ENCODE measurements at places on chromosomes 13 and 19. TPM values are rescaled to one million over a fixed set of nuclear protein-coding genes. Genes with fewer than 3 reads are reported as not detected.

DNA sequence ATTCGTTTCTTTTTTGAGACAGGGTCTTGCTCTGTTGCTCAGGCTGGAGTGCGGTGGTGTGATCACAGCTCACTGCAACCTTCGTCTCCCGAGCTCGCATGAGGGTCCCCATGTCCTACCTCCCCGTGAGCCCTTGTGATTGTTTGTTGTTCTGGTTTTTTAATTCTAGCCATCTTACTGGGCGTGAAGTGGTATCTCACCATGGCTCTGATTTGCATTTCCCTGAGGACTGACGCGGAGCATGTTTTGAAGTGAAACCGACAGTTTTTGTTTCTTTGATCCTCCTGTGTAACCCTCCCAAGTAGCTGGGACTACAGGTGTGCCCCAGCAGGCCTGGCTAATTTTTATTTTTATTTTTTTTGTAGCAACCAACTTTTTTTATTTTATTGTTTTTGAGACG, 21.7 kb downstream of the GNG7 start:
- H3K27ac ChIP-seq = no peak overlapping the region
- H3K4me1 ChIP-seq = 0 out of 2 replicates have a peak, but pooled peaks cover under 1% of the 10 kb centered on the region
- no peaks in the 10 kb centered on the region for H3K36me3 ChIP-seq
- no peak for DNase-seq

DNA sequence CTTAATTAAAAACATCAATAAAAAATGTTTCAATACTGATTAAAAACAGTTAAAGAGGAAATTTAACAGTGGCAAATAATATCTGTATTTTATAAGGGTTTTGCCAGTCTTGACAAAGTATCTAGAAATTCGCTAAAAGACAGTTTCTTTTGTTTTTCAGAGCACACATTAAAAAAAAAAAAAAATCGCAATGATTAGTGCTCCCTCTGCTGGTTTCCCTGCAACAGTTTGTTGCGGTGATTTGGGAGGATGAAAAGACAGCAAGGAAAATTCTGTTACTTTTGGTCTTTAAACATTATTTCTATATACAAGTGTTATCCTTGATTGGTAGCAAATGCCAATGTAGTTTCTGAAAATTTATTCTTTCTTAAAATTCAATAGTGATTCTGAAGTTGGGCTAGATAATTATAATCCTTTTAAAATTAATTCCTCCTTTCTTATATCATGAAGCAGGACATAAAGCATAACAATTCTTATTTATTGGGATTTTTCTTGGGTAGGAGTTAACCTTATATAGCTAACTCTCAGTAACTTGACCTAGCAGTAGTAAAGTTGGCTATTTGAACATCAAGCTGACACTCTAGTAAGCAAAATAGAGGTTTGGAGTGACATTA, 23.1 kb upstream of the SPRY2 start:
- H3K27ac ChIP-seq = no peak overlapping the region
- peak; percentile 67 for DNase-seq
- peaks cover 23% of the 10 kb centered on the region for H3K4me1 ChIP-seq
- no peaks in the 10 kb centered on the region for H3K36me3 ChIP-seq

DNA sequence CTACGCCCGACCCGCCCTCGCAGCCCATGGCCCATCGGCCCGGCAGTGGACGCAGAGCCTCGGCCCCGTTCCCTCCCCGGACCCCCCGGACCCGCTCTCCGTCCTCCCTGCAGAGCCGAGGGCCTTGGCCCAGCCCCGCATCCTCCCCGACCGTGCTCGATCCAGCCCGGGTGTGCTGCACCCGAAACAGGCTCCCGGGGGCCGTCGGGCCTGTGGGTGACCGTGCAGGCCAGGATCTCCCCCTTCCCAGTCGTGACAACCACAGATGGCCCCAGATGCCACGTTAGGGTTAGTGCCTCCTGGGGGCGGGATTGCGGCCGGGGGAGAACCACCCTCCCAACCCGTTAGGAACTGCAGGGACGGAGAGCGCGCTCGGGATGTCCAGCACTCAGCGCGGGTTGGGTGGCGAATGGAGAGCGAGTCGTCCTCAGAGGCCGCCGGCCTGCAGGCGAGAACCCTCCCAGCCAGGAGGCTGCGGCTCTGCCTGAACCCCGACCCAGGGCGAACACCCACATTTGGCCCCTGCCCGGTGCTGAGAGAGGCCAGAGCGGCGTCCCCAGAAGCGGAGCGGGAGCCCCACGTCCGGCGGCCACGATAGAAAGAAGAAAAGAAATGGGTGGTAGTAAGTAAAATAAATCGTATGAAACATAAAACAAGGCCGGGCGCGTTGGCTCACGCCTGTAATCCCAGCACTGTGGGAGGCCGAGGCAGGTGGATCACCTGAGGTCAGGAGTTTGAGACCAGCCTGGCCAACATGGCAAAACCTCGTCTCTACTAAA, 6.7 kb upstream of the MADCAM1 start:
- peak; percentile 72 for DNase-seq
- H3K27me3 ChIP-seq = peaks cover 6% of the 10 kb centered on the region
- peak overlapping the region; percentile 86 for H3K4me3 ChIP-seq

Gene PDX1
- total RNA-seq = not detected

DNA sequence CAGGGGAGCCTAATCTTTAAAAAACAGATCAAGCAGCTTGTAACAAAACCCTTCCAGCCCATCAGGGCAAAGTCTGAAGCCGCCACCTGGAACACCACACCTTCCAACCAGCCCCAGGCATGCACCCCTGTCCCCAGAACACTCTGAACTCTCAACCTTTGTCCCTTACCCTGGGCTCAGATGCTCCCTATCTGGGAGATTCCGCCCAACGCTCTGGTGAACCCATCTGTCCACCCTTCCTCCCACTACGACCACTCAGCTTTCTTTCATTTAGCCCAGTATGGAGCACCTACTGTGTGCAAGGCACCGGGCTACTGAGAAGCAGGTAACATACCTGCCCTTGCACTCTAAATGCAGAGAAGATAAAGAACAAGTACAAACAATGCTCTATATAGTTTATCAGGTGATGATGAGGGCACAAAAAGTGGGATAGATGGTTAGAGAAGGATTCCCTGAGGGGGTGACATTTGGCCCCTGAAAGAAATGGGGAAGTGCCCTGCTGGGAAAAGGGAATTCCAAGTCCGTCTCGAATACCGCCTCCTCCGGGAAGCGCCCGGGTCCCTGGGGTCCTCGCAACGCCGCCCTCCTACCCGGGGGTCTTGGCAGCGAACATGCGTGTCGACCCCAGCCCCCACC, 629 bp downstream of the PEPD start:
- H3K4me1 ChIP-seq = 0 out of 2 replicates have a peak, but pooled peaks cover 18% of the 10 kb centered on the region
- H3K4me3 ChIP-seq = peak overlapping the region; percentile 90
- H3K27me3 ChIP-seq = no peaks in the 10 kb centered on the region
- no peak overlapping the region for H3K27ac ChIP-seq
- no peaks in the 10 kb centered on the region for H3K36me3 ChIP-seq
- DNase-seq = peak; percentile 19

DNA sequence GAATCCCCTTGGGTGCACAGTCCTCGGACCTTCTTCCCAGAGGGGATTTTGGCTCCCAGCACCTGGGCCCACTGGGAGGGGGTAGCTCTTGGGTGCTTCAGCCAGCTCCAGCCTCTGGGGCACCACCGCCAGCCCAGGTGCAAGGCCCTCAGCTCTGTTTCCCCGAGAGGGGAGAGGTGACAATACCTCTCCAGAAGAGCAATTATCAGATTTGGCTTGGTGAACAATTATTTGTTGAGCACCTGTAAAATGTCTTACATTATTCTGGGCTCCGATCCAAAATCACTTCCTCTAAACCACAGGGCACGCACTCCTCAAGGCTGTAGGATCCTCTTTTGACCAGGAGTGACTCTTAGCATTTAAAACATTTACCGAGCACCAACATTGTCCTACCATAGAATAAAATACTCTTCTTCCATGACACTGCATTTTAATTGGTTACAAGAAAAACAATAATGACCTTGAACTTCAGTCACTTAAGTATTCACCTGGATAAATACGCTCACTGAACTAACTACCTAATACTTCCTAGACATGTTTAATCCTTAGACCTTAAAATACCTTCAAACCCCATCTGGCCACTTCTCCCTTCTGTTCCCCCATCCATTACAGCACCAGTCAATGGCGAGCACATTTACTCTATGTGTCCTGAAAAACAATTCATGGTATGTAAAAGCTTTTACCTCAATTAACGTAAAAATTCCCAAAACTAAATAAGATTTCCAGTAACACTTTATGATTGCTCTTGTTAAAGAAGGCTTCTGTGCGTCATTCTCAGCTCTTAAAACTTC, 54.8 kb downstream of the ABCC4 start:
- no peak overlapping the region for H3K4me3 ChIP-seq
- H3K27ac ChIP-seq = no peak overlapping the region
- H3K4me1 ChIP-seq = no peaks in the 10 kb centered on the region
- H3K36me3 ChIP-seq = no peaks in the 10 kb centered on the region
- H3K27me3 ChIP-seq = no peaks in the 10 kb centered on the region

GRCh38 chr13:41649659-41650058, 192.3 kb downstream of the RGCC start:
- peak; percentile 64 for DNase-seq
- H3K27ac ChIP-seq = no peak overlapping the region
- H3K4me1 ChIP-seq = peaks cover 10% of the 10 kb centered on the region
- H3K27me3 ChIP-seq = no peaks in the 10 kb centered on the region

Gene KBTBD6
- 12.5 TPM for total RNA-seq

Gene ZNF524
- total RNA-seq = 16.5 TPM

DNA sequence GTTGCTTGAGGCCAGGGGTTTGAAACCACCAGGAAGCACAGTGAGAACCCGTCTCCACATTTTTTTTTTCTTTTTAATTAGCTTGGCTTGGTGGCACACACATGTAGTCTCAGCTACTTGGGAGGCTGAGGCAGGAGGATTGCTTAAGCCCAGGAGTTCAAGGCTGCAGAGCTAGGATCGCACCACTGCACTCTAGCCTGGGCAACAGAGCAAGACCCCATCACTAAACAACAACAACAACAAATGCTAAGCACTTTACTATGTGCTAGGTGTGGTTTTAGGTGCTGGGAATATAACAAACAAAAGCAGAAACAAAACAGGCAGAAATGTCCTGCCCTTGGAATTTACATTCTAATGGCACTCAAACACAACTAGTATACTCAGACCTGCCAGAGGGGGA, 51.3 kb downstream of the RYR1 start:
- H3K4me3 ChIP-seq = no peak overlapping the region
- no peak for DNase-seq
- no peaks in the 10 kb centered on the region for H3K27me3 ChIP-seq
- H3K27ac ChIP-seq = no peak overlapping the region
- H3K4me1 ChIP-seq = no peaks in the 10 kb centered on the region
- peaks cover 17% of the 10 kb centered on the region for H3K36me3 ChIP-seq

Gene ZSCAN18
- 63.9 TPM for total RNA-seq

Gene FRY
- total RNA-seq = 4.1 TPM

- H3K27ac ChIP-seq = no peak overlapping the region
- peaks cover 30% of the 10 kb centered on the region for H3K4me1 ChIP-seq
- H3K36me3 ChIP-seq = no peaks in the 10 kb centered on the region
- peaks cover 76% of the 10 kb centered on the region for H3K27me3 ChIP-seq
- DNase-seq = peak; percentile 36
These were observed 142.5 kb upstream of the ZNF536 start for GRCh38 chr19:30229525-30230174.

DNA sequence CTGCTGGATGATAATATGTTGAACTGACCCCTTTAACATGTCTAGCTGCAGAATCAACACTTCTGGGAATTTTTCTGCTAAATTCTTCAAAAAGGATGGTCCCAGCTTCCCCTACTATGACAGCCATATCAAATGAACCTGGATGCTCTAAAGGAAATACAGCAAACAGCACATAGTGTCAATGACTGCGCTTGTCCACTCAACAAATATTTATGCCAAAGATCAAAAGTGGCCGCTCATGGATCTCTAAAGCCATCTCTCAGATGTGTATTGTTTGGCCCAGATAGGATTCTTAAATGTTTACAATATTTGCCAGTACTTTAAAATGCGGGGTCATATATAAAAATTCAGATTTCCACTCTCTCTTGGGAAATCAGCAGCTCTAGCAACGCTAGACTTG, 3.3 kb downstream of the TBC1D4 start:
- H3K4me3 ChIP-seq = no peak overlapping the region
- H3K27me3 ChIP-seq = peaks cover 14% of the 10 kb centered on the region
- no peak overlapping the region for H3K27ac ChIP-seq
- no peak for DNase-seq

Gene CD70
- 7.3 TPM for total RNA-seq

DNA sequence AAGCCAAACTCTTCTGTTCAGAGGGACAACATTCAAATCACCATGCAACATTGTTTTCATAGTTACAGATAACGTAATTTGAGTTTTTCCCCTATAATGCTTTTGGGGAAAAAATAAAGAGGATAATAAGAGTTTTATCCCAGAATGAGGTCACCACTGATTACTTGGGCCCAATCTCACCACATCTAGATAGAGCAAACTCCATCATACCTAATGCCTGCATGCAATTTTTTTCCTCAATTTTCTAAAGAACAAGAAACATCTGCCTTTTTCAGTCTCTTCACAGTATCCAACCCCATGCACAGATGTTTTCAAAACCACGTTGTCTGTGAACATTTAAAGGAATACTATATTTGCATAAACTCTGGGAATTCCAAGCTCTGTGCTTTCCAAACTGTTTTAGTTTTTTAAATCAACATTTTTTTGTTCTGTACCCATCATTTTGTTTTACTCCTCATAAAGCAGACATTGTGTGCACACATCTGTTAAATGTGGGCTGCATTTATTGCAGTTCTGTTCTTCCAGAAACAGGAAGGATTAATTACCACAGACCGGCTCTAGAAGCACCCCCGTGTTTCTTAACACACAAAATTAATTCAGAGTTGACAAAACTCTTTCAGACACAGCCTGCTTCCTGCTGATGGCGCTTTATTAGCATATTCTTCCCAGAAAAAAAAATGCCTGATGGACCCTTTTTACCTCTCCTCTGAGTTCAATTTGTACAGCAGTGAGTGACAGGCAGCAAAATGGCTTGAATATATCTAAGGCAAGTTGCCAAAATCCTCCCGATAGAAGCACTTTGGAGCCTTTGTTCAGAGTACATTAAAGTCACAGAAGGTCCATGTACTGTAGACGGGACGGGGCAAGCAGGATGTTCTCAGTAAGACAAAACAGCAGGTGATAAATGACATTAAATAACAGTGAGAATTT, 1171.9 kb downstream of the EFNB2 start:
- no peak for DNase-seq
- no peak overlapping the region for H3K4me3 ChIP-seq
- H3K27ac ChIP-seq = no peak overlapping the region
- no peaks in the 10 kb centered on the region for H3K36me3 ChIP-seq

GRCh38 chr13:113646921-113647340, 11.1 kb downstream of the ATP4B start:
- no peak overlapping the region for H3K4me3 ChIP-seq
- no peaks in the 10 kb centered on the region for H3K27me3 ChIP-seq
- DNase-seq = no peak
- no peak overlapping the region for H3K27ac ChIP-seq
- no peaks in the 10 kb centered on the region for H3K4me1 ChIP-seq

DNA sequence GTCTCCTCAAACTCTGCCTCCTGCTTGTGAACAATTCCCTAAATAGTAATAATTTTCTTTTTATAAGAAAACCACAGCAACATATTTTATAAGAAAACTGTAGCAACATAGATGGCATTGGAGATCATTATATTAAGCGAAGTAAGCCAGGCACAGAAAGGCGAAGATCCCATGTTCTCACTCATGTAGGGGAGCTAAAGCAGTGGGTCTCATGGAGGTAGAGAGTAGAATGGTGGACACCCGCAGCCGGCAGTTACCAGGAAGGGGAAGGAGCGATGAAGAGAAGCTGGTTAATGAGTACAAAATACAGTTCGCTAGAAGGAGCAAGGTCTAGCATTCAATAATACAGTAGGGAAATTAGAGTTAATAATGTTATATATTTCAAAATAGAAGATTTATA, 42.9 kb downstream of the CRYL1 start:
- H3K4me3 ChIP-seq = no peak overlapping the region
- H3K27me3 ChIP-seq = no peaks in the 10 kb centered on the region
- peaks cover 15% of the 10 kb centered on the region for H3K4me1 ChIP-seq
- DNase-seq = no peak
- H3K27ac ChIP-seq = no peak overlapping the region

All from GM23338 (cell line).